Activated CD4-positive, alpha-beta memory T cell treated with anti-CD3 and anti-CD28 coated beads for 36 hours (primary cell): ENCODE measurements at places on chromosomes 6 and 20. TPM values are rescaled to one million over a fixed set of nuclear protein-coding genes. Genes with fewer than 3 reads are reported as not detected.

GRCh38 chr20:61263084-61263695, 11.1 kb downstream of the CDH4 start:
- peak; percentile 50 for DNase-seq

GRCh38 chr6:88663801-88664200, 299.6 kb downstream of the RNGTT start:
- no peak for DNase-seq

The RNF39 gene
- not detected for total RNA-seq

DNA sequence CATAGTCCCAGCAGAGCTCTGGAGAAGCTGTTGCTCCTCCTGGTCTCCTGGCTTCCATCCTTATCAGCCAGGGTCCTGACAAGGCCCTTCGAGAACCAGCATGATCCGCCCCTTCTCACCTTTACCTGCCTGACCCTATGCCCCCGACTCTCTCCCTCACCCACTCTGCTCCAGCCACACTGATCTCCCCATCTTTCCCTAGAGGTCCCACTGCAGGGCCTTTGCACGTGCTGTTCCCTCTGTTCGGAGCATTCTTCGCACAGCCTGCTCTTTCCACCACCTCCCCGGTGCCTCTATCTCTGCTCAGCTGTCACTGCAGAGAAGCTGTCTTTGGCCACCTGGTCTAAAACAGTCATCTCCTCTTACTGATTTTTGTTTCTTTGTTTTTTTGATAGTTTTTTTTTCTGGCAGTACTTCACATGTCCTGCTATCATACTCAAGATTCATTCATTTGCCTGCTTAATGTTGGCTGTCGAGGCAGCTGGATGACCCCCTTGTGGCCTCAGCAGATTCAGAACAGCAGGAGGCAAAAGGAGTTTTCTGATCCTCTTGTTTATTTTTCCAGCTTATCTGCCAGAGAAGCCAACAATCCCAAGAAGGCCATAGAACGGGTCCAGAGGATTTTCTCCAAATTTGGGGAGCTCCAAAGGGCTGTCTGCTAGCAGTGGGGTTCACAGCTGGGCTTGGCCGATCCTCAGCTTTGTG, 1.6 kb upstream of the PTGIS start:
- DNase-seq, result peak; percentile 7

- no peak for DNase-seq
Measured at GRCh38 chr6:19866985-19867627, 29.9 kb downstream of the ID4 start.

DNA sequence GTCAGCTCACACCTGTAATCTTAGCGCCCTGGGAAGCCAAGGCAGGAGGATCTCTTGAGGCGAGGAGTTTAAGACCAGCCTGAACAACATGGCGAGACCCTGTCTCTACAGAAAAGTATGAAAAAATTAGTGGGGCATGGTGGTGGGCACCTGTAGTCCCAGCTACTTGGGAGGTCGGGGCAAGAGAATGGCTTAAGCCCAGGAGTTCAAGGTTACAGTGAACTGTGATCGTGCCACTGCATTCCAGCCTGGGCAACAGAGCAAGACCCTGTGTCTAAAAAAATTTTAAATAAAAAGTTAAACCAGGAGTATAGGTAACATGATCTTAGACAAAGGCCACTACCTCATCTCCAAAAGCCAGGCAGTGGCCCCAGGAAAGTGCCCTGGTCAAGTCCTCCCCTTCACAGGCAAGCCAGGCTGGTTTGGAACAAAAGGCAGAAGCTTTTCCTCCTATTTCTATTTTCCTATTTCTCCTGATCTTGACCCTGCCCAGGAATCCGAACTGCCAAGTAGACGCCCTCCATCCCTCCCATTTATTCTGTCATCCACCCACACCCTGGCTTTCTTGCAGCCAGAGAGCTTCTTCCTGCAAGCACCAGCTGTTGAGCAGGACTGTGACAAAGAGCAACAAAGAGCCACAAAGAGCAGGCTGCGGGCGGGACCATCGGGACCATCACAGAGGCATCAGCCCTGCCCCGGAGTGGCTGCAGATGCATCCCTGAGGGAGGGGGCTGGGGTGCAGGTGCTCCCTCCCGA, 149.9 kb upstream of the AFDN start:
- DNase-seq, result no peak

The PLAGL1 gene
- 13.4 TPM for total RNA-seq

The C4A gene
- 4.5 TPM for total RNA-seq

- peak; percentile 33 for DNase-seq
Measured at GRCh38 chr6:27720607-27721580, 191.3 kb downstream of the OR2B2 start.

The IL17F gene
- total RNA-seq, result 113 TPM

- no peak for DNase-seq
Measured at GRCh38 chr6:56582236-56582635, 60.5 kb downstream of the DST start.

DNA sequence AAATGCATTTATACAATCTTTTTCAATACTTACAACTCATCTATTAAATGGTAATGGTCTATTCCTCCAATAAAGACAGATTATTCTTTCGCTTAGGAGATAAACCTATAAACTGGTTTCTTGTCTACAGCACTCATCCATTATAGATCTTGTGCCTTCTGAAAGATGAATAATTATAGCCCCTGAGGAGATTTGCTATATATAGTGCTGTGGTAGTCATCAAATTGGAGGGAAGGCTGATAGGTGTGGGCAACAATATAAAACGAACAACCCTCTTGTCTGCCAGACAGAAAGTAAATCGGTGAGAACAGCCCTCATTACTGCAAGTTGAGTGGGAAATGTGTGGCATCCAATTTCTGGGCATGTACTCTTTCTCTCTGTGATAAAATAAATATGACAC, 292.5 kb upstream of the CNR1 start:
- no peak for DNase-seq

DNA sequence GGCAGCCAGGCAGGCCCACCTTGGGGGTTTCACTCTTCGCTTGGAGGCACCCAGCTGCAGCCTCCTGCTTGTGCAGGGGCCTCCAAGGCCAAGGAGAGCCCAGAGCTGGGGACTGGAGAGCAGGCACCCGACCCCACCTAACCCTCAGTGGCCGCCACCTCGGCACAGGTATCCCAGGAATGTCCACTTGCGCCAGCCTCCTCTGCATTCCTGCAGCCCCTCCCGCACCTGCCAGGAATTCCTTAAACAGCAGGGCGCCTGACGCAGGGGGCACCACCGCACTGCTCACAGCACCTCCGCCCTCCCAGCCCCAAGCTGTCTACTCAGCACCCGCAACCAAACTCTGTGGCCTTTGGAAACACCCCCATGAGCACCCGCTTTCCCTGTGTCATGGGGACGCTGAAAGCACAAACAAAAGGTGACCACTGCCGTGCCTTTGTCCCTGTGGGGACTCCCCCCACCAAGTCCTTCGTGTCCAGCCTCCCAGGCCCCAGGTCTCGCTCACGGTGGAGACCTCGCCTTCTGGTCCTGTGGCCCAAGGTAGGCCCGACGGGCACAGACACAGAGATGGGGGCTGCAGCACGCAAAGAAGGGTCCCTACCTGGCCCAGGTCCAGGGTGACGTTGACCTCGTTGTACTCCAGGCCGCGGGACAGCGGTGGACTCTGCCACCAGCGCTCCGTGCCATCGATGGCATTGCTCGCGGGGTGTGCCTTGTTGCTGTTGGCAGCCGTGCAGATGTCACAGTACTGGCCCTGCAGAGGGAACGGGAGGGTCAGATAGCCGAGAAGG, 5.1 kb downstream of the LAMA5 start:
- no peak for DNase-seq

- no peak for DNase-seq
Measured at GRCh38 chr6:30618270-30618797, 694 bp downstream of the MRPS18B start.

- no peak for DNase-seq
Measured at GRCh38 chr6:139777202-139777970, 402.9 kb upstream of the CITED2 start.

GRCh38 chr6:14596410-14596809, 478.8 kb downstream of the CD83 start:
- DNase-seq, result peak; percentile 44

The ATXN1 gene
- 36.7 TPM for total RNA-seq

DNA sequence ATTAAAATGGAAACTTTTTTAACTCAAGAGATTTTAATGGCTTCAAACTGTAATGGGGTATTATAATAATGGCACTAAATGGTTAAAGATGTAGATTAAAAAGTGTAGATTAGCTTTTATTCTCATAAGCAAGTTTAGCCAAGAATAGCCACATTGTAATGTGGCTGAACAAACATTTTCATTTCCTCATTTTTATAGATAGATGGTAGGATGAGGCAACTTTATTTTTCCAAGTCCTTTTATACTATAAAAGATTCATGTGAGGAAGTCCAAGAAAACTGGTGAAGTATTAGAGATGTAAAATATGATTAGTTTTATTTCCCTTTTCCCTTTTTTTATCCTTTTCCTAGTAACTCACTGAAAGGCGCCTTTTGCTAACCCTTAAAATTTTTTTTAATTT, 88.8 kb downstream of the ATRN start:
- no peak for DNase-seq

- DNase-seq, result no peak
Measured at GRCh38 chr6:30112402-30112994, 392 bp downstream of the TRIM31 start.

The DSP gene
- 0.07 TPM for total RNA-seq

GRCh38 chr6:106495014-106495413, 134.3 kb downstream of the RTN4IP1 start:
- no peak for DNase-seq

GRCh38 chr6:39226639-39227329, 2.5 kb downstream of the KCNK5 start:
- peak; percentile 32 for DNase-seq

DNA sequence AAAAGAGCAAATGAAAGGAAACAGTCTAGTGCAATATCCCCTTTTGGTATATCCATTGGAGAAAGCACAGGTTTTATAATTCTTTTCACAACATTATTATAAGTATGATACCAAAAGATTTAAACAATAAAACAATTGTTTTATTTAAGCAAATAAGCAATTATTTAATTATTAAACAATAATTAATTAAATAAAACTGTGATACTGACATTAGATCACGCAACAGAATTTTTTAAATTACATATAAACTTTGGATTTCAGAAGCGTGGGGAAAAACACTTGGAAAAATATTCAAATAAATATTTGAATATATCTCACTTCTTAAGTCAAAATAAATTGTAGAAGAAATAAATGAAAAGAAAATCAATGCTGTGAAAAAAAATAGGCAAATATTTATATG, 76.2 kb upstream of the STXBP5 start:
- no peak for DNase-seq

- no peak for DNase-seq
Measured at GRCh38 chr6:47457370-47457769, 20.2 kb upstream of the CD2AP start.

DNA sequence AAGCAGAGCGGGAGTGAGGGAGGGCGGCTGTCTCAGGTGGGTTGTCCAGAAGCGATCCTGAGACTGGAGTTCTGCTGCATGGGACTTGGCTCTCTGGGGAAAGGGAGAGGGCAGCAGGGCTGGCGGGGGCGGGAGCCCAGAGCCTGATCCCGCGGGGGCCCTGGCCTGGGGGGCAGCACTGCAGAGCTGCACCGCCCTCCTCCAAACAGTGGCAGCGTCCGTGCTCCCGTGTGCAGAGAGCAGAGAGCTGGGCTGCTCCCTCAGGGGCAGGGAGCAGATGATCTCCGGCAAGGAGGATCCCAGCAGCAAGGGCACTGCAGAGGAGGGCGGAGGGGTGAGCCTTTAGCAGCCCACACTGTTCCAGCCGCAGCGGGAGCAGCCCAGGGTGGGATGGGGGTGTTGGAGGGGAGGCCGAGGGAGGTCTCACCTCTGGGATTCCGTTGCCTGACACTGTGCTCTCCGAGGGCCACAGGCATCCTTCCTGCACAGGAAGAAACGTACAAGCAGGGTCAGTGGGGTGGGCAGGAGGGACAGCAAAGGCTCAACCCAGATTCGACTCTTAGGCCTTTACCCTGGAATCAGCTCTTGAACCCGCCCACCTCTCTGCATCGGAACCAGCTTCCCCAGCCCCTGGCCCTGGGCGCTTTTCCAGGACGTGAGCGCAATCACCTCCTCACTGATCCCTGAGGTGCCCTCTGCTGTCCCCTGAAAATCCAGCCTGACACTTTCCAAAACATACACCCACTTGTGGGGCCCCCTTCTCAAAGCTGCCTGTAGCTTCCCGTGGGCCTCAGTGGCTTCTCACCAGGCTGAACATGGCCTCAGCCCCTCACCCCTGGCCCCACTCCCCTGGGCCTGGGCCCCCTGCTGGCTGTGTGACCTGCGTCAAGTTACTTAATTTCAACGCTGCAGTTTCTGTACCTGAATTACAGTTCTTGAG, 32.6 kb upstream of the ZBP1 start:
- peak; percentile 7 for DNase-seq

GRCh38 chr6:108068618-108069017, 5.9 kb downstream of the OSTM1 start:
- peak; percentile 65 for DNase-seq

GRCh38 chr6:124069230-124069950, 265.7 kb downstream of the NKAIN2 start:
- DNase-seq, result no peak

DNA sequence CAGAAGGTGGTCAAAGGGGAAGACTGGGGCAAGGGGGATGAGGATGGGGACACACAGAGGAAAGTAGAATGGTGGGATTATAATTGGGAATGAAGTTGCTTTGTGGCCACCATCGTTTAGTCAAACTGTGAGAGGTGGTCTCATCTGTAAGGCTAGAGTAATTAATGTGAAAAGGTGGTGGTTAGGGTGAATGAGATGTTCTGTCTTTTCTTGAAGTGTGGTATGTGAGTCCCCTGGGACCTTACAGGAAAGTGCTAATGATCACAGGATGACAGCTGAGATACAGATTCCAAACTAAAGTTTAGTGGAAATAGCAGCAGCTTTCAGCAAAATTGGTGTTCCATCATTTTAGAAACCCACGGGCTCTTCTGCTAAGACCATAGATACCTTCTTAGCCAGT, 10.7 kb downstream of the ZFAND3 start:
- no peak for DNase-seq
